Mesothelial cell of epicardium (in vitro differentiated cells): ENCODE measurements at places on chromosomes 5 and 9.

- peaks cover 29% of the 10 kb centered on the region for H3K27me3 ChIP-seq
- no peak overlapping the region for H3K27ac ChIP-seq
- no peak for DNase-seq
- H3K4me3 ChIP-seq = no peak overlapping the region
- peaks cover 3% of the 10 kb centered on the region for H3K36me3 ChIP-seq
Observed at GRCh38 chr5:158194561-158194976, 335.6 kb upstream of the CLINT1 start.

GRCh38 chr9:115039516-115040120 is 78.3 kb downstream of the TNC start:
- H3K4me1 ChIP-seq = peaks cover 5% of the 10 kb centered on the region
- no peak for DNase-seq
- no peaks in the 10 kb centered on the region for H3K36me3 ChIP-seq
- H3K4me3 ChIP-seq = no peak overlapping the region

DNA sequence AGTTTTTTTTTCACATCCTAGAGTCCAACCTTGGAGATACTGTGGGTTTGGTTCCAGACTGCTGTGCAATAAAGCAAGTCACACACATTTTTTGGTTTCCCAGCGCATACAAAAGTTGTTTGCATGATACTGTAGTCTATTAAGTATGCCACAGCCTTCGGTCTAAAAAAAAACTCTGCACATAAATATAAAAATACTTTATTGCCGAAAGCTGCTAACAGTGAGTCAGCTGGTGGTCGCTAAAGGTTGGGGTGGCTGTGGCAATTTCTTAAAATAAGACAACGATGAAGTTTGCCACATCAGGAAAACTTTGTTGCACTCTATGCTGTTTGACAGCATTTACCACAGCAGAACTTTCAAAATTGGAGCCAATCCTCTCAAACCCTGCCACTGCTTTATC is 37.4 kb downstream of the UBQLN1 start:
- peaks cover 37% of the 10 kb centered on the region for H3K36me3 ChIP-seq
- H3K4me1 ChIP-seq = no peaks in the 10 kb centered on the region
- H3K4me3 ChIP-seq = no peak overlapping the region
- H3K27ac ChIP-seq = no peak overlapping the region

GRCh38 chr5:6792911-6793471 is 79.8 kb downstream of the TENT4A start:
- H3K27ac ChIP-seq = no peak overlapping the region
- no peaks in the 10 kb centered on the region for H3K36me3 ChIP-seq
- DNase-seq = no peak
- peaks cover 42% of the 10 kb centered on the region for H3K27me3 ChIP-seq

DNA sequence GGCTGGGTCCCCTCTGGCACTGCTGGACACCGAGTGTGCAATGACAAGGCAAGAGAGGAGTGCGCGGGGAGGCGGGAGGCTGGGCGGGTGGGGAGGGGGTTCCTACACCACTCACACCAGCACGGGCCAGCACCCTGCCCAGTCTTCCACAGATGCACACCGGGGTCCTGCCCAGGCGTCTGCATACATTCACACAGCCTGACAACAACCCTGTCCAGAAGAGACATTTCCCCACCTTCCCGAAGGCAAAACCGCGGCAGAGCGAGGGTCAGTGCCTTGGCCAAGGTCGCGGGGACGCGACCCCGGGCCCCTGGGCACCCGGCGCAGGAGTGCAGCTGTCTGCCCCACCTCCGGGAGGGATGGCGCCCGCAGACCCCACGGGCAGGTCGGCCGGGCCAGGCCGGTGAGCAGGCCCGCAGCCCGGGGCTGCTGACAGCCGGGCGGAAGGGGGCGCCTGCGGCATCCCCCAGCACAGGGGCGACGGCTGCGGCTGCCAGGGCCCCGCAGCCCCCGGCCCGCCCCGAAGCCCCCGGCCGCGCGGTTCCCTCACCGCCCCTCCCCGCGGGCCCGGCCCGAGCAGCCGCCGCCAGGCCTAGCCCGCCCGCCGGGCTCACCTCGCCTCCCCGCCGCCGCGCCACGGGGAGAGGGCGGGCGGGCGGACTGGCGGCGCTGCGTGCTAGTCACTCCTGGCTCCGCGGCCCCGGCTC is 496 bp downstream of the MAPK9 start:
- DNase-seq = no peak
- H3K4me1 ChIP-seq = peaks cover 39% of the 10 kb centered on the region
- H3K36me3 ChIP-seq = peaks cover 5% of the 10 kb centered on the region
- H3K27ac ChIP-seq = peak overlapping the region; percentile 62
- H3K4me3 ChIP-seq = peak overlapping the region; percentile 75
- H3K27me3 ChIP-seq = no peaks in the 10 kb centered on the region

GRCh38 chr5:164597293-164597900 is 1092.0 kb downstream of the MAT2B start:
- no peak overlapping the region for H3K27ac ChIP-seq
- H3K4me3 ChIP-seq = no peak overlapping the region
- no peak for DNase-seq
- no peaks in the 10 kb centered on the region for H3K27me3 ChIP-seq
- peaks cover 14% of the 10 kb centered on the region for H3K4me1 ChIP-seq

- H3K36me3 ChIP-seq = no peaks in the 10 kb centered on the region
- no peak for DNase-seq
- H3K27me3 ChIP-seq = no peaks in the 10 kb centered on the region
- H3K27ac ChIP-seq = peak overlapping the region; percentile 99
- peaks cover 17% of the 10 kb centered on the region for H3K4me1 ChIP-seq
Observed at GRCh38 chr5:91383956-91384300, 811 bp upstream of the ARRDC3 start.

DNA sequence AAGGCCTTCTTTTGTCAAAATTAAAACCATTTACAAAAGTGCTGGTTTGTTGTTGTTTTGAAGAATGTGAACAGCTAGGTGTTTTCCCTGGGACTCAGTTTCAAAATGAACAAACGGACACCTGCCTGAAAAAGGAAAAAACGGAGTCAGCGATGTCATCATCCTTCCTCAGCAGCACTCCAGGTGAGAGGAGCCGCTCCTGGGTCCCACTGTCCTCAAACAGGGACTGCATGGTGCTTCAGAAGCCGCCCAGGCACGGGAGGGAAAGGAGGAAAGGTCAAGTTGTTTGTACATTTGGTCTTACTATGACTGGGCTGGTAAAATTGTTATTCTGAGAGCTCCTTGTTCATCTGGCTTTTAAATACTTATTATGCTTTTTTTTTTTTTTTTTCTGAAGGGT is 69.0 kb upstream of the ZSWIM6 start:
- peaks cover 18% of the 10 kb centered on the region for H3K4me1 ChIP-seq
- H3K36me3 ChIP-seq = no peaks in the 10 kb centered on the region
- peaks cover 2% of the 10 kb centered on the region for H3K27me3 ChIP-seq
- DNase-seq = no peak
- H3K27ac ChIP-seq = no peak overlapping the region
- no peak overlapping the region for H3K4me3 ChIP-seq

DNA sequence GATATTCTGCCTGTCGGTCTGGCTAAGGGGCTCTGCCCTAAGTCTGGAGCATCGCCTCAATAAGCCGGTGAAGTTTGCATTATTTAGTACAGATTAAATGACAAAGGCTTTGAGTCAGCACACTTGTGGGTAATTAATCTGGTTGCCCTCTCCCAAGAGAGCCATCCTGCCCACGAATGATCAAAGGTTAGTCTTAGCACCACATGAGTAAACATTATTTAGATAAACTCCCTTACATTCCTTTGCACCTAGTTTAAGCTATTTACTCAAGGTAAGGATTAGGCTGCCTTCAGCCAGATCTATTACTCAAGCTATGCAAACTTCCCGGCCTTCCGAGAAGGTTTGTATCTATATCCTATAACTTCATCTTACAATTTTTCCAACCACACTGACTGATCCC is 572.1 kb downstream of the CHSY3 start:
- H3K27me3 ChIP-seq = no peaks in the 10 kb centered on the region
- H3K36me3 ChIP-seq = no peaks in the 10 kb centered on the region
- H3K4me3 ChIP-seq = no peak overlapping the region
- DNase-seq = no peak
- no peak overlapping the region for H3K27ac ChIP-seq

DNA sequence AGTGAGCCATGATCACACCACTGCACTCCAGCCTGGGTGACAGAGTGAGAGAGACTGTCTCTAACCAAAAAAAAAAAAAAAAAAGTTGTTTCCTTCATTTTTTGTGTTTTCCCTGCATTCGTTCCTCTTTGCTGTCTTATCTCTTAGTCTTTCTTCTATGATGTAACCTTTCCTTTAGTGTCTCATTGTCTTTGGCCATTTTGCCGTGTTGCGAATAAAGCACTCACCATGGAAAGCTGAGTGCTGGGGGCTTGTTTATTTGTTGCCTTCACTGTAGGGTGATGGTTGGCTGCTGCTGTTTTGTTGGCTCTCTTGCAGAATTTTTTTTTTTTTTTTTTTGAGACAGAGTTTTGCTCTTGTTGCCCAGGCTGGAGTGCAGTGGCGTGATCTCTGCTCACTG is 7.7 kb downstream of the EHMT1 start:
- no peak for DNase-seq
- H3K4me1 ChIP-seq = peaks cover 18% of the 10 kb centered on the region
- H3K4me3 ChIP-seq = no peak overlapping the region
- no peak overlapping the region for H3K27ac ChIP-seq

DNA sequence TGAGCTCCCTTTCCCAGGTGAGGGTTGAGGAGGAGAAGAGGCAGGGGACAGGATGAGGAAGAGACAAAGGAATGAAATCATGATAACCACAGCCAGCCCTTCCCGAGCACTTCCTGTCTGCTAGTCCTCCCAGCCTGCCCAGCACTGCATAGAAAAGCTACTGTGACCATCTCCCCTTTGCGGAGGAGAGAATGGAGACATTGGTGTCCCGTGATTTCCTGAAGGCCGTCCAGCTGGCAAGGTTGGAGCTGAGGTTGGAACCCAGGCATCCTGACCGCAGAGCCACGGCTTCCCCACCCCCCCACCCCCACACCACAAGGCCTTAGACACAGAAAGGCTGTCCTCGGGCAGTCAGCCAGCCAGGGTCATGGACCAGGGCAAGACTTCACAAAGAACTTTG is 131.1 kb upstream of the ICE1 start:
- no peaks in the 10 kb centered on the region for H3K27me3 ChIP-seq
- no peak overlapping the region for H3K27ac ChIP-seq
- no peak overlapping the region for H3K4me3 ChIP-seq
- DNase-seq = no peak
- H3K36me3 ChIP-seq = peaks cover 21% of the 10 kb centered on the region

GRCh38 chr5:135480511-135480910 is 28.4 kb upstream of the TIFAB start:
- H3K27ac ChIP-seq = no peak overlapping the region
- H3K4me1 ChIP-seq = peaks cover 5% of the 10 kb centered on the region
- H3K4me3 ChIP-seq = no peak overlapping the region
- H3K36me3 ChIP-seq = no peaks in the 10 kb centered on the region
- H3K27me3 ChIP-seq = peaks cover 56% of the 10 kb centered on the region

- H3K4me3 ChIP-seq = no peak overlapping the region
- H3K27ac ChIP-seq = no peak overlapping the region
- DNase-seq = peak; percentile 61
- H3K36me3 ChIP-seq = no peaks in the 10 kb centered on the region
- no peaks in the 10 kb centered on the region for H3K4me1 ChIP-seq
Observed at GRCh38 chr5:133565993-133566392, 46.3 kb downstream of the FSTL4 start.

DNA sequence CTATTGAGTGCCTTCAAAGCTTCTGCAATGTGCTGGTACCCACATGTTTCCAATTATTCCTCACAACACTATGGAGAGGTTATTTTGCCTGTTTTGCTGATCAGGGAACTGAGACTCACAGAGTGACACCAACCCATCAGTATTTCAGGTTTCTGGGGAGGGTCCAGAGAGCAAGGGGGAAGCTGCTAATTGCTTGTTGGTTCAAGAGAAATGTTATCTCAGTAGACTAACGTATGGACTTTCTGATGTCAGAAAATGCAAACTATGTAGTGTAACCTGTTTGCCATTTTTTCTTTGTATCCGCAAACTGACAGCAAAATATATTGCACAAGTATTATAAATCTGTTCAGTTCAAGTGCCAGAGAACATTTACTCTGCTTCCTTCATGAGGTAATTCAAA is 108.3 kb upstream of the MSX2 start:
- no peaks in the 10 kb centered on the region for H3K27me3 ChIP-seq
- H3K36me3 ChIP-seq = no peaks in the 10 kb centered on the region
- peaks cover 75% of the 10 kb centered on the region for H3K4me1 ChIP-seq
- H3K27ac ChIP-seq = peak overlapping the region; percentile 95

DNA sequence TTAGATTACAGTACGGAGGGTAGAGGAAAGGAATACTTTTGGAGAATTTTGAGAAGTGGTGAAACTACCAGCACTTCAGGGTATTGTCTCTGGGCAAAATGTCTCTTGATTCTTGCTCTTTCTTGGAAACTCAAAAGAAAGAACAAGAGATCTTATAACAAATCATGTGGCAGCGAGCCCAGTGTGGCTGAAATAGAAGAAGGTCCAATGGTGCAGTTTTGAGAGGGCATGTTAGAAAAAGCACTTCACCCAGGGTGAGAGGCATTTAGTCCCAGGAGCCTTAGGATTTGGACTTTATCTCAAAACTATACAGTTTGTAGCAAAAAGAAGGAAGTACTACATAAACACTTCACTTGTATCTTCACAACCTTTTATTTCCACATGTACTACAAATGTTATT is 39.4 kb downstream of the NNT start:
- no peaks in the 10 kb centered on the region for H3K4me1 ChIP-seq
- no peak overlapping the region for H3K4me3 ChIP-seq
- DNase-seq = no peak
- H3K27ac ChIP-seq = no peak overlapping the region

GRCh38 chr5:65078331-65078730 is 309.6 kb downstream of the CWC27 start:
- H3K27me3 ChIP-seq = no peaks in the 10 kb centered on the region
- no peaks in the 10 kb centered on the region for H3K36me3 ChIP-seq
- peaks cover 55% of the 10 kb centered on the region for H3K4me1 ChIP-seq
- DNase-seq = no peak
- H3K4me3 ChIP-seq = no peak overlapping the region

- no peaks in the 10 kb centered on the region for H3K36me3 ChIP-seq
- H3K27ac ChIP-seq = peak overlapping the region; percentile 95
- no peak overlapping the region for H3K4me3 ChIP-seq
- H3K27me3 ChIP-seq = no peaks in the 10 kb centered on the region
Observed at GRCh38 chr9:127905004-127905728, 5.8 kb upstream of the ST6GALNAC6 start.

- peaks cover 32% of the 10 kb centered on the region for H3K36me3 ChIP-seq
- H3K27ac ChIP-seq = no peak overlapping the region
- DNase-seq = no peak
- H3K27me3 ChIP-seq = no peaks in the 10 kb centered on the region
- no peak overlapping the region for H3K4me3 ChIP-seq
Observed at GRCh38 chr5:153998010-153998409, 40.7 kb downstream of the FAM114A2 start.

GRCh38 chr5:321230-321725 is at the start of gene AHRR:
AHRR (plus strand) TSS chr5:321714; CDS start chr5:343903, 22,189 bp downstream.
- H3K4me3 ChIP-seq = peak within 1 kb of the TSS; percentile 66
- peaks cover 6% of the 10 kb centered on the region for H3K4me1 ChIP-seq
- peaks cover 71% of the 10 kb centered on the region for H3K27me3 ChIP-seq
- H3K27ac ChIP-seq = no peak within 1 kb of the TSS

DNA sequence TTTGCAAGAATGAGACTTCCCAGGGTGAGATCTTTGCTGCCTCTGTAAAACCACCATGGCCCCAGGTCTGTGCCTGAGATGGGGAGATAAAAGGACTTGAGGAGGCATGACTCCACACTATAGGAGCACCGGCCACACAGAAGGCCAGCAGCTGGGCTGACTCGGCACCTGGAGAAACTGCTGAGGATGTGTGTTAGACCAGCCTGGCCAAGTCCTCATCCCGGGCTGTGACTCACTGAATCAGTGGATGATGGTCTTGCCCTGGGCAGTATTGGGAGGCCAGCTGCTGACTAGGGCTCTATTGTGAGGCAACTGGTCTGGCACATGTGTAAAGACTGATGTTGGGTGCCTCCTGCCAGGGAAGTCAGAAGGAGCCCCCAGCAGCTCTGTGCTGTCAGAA is 286.2 kb downstream of the ACTL7B start:
- peaks cover 4% of the 10 kb centered on the region for H3K4me1 ChIP-seq
- H3K27me3 ChIP-seq = peaks cover 18% of the 10 kb centered on the region
- no peaks in the 10 kb centered on the region for H3K36me3 ChIP-seq
- no peak for DNase-seq
- H3K27ac ChIP-seq = no peak overlapping the region
